ENCODE measurements at places on chromosomes 3 and 15. TPM values are rescaled to one million over a fixed set of nuclear protein-coding genes. Genes with fewer than 3 reads are reported as not detected.
A peak's percentile ranks its signal among the peaks of the same experiment; 100 is the strongest.

The MRPL3 gene
- total RNA-seq: 149 TPM

The ITIH3 gene
- total RNA-seq: not detected

The TRA2B gene
- 282 TPM for total RNA-seq

The TRIM59 gene
- total RNA-seq: 35.9 TPM

The MESP2 gene
- 0.41 TPM for total RNA-seq

The ATP10A gene
- 40.1 TPM for total RNA-seq

The PRSS50 gene
- not detected for total RNA-seq

The LRRIQ4 gene
- 0.16 TPM for total RNA-seq

DNA sequence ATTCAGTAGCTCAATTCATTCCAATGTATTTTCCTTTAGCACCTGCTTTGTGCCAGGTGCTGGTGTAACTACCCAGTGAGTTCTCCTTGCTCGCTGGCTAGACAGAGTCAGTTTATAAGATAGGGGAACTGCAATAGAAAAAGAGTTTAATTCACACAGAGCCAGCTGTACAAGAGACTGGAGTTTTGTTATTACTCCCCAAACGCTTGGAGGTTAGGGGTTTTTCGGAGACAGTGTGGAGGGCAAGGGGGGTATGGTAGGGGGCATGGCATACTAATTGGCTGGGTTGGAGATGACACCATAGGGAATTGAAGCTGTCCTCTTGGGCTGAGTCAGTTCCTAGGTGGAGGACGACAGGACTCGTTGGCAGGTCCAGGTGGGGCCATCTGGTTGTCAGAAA, 5.4 kb upstream of the CFAP91 start:
- no peak for DNase-seq
- peaks cover 3% of the 10 kb centered on the region for H3K27me3 ChIP-seq
- no peak overlapping the region for H3K4me3 ChIP-seq
- no peak overlapping the region for H3K27ac ChIP-seq

- DNase-seq: peak; percentile 63
- H3K27ac ChIP-seq: peak within 1 kb of the TSS; percentile 93
- peaks cover 96% of the 10 kb centered on the region for H3K36me3 ChIP-seq
- H3K4me3 ChIP-seq: peak within 1 kb of the TSS; percentile 89
- H3K27me3 ChIP-seq: no peaks in the 10 kb centered on the region
Observed at GRCh38 chr3:18424729-18425640, at the start of gene SATB1. SATB1 (minus strand) TSS chr3:18425339; CDS start chr3:18420967, 4,372 bp downstream.

DNA sequence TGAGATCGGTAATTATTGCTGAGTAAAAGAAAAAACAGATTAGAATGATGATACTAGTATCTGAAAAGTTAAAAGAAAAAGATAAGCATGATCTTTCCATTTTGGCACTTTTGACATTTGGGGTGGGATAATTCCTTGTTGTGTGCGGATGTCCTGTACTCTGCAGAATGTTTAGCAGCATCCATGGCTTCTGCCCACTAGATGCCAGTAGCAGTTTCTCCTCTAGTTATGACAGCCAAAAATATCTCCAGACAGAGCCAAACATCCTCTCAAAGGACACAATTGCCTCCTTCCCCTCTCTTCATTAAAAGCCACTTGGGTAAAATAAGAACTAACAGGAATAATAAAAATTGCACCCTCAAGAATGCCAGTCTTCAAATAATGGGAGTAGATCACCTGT, 468.8 kb upstream of the GRM7 start:
- H3K27me3 ChIP-seq: no peaks in the 10 kb centered on the region
- no peaks in the 10 kb centered on the region for H3K4me1 ChIP-seq
- no peak for DNase-seq
- H3K27ac ChIP-seq: no peak overlapping the region

DNA sequence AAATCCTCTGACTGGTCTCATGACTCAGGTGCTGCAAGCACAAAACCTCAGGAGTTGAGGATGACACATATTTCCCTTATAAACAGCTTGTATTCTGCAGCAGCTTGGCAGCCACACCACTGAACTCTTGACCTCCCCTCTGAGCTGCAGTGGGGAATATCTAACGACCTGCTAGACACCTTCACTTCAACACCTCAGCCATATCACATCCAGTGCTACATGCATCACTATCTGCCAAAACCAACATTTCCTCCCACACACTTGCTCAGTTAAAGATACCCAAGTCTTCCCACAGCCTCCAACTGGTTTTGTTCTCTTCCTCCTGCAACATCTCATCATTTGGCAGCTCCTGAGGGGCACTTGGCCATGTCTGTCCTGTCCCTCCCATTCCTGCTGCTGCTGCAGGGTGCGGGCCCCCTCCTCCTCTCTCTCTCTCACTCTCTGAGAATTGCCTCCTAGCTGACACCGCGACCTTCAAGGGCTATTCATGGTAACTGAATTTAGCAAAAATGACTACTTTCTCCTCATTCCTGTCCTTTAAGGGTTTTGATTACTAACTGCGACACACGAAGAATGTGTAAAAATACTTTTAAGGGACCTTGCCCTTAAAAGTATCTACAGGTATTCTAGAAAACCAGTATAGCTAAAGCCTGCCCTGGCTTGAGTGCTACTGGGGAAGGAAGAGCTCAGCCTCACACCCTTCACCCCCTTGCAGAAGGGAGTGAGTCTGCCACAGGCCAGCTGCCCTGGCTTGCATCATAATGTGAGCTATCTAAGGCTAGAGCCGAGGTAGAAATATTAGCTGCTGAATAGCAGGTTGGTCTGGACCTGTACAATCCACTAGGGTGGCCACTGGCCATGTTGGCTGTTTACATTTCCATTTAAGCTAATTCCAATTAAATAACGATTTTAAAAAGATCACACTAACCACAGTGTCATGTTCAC, 5.0 kb upstream of the CCR9 start:
- peaks cover 17% of the 10 kb centered on the region for H3K4me1 ChIP-seq
- no peak for DNase-seq
- H3K27ac ChIP-seq: peak overlapping the region; percentile 22
- H3K36me3 ChIP-seq: no peaks in the 10 kb centered on the region
- peaks cover 61% of the 10 kb centered on the region for H3K27me3 ChIP-seq

GRCh38 chr15:70327856-70328678, 230.3 kb upstream of the TLE3 start:
- no peak overlapping the region for H3K4me3 ChIP-seq
- no peak for DNase-seq
- no peaks in the 10 kb centered on the region for H3K36me3 ChIP-seq
- peaks cover 35% of the 10 kb centered on the region for H3K27me3 ChIP-seq
- H3K4me1 ChIP-seq: no peaks in the 10 kb centered on the region
- no peak overlapping the region for H3K27ac ChIP-seq

DNA sequence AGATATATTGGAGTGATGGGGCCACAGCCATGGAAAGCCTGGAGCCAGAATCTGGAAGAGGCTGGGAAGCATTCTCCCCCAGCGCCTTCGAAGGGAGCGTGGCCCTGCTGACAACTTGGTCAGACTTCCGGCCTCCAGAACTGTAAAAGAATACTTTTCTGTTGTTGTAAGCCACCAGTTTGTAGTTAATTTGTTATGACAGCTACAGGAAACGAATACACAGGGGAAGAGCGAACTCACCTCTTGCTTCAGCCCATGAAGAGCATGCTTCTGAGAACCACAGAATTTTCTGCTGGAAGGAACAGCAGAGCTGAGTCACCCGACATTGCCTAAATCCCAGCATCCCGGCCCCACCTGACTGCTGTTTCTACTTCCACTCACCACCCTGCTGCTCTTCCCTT, 501.7 kb downstream of the SHQ1 start:
- peaks cover 61% of the 10 kb centered on the region for H3K4me1 ChIP-seq
- DNase-seq: no peak

- peaks cover 1% of the 10 kb centered on the region for H3K27me3 ChIP-seq
- no peak for DNase-seq
- no peak overlapping the region for H3K4me3 ChIP-seq
- no peaks in the 10 kb centered on the region for H3K4me1 ChIP-seq
- no peaks in the 10 kb centered on the region for H3K36me3 ChIP-seq
- H3K27ac ChIP-seq: no peak overlapping the region
Observed at GRCh38 chr3:181292984-181293383, 303.4 kb upstream of the DNAJC19 start.

GRCh38 chr3:127767126-127767525, 55.2 kb downstream of the MGLL start:
- no peak overlapping the region for H3K4me3 ChIP-seq
- H3K27me3 ChIP-seq: peaks cover 6% of the 10 kb centered on the region
- H3K36me3 ChIP-seq: no peaks in the 10 kb centered on the region
- peaks cover 38% of the 10 kb centered on the region for H3K4me1 ChIP-seq

- H3K36me3 ChIP-seq: no peaks in the 10 kb centered on the region
- peaks cover 29% of the 10 kb centered on the region for H3K27me3 ChIP-seq
- H3K27ac ChIP-seq: no peak overlapping the region
- DNase-seq: no peak
- no peak overlapping the region for H3K4me3 ChIP-seq
Observed at GRCh38 chr15:77824361-77825251, 191.9 kb upstream of the LINGO1 start.

GRCh38 chr3:37520907-37521341, 340.8 kb upstream of the CTDSPL start:
- DNase-seq: no peak
- H3K4me1 ChIP-seq: no peaks in the 10 kb centered on the region
- peaks cover 12% of the 10 kb centered on the region for H3K27me3 ChIP-seq
- no peak overlapping the region for H3K27ac ChIP-seq
- H3K36me3 ChIP-seq: no peaks in the 10 kb centered on the region
- no peak overlapping the region for H3K4me3 ChIP-seq

GRCh38 chr15:66080717-66081398, 172.7 kb downstream of the MEGF11 start:
- no peak for DNase-seq
- peaks cover 12% of the 10 kb centered on the region for H3K27me3 ChIP-seq
- no peaks in the 10 kb centered on the region for H3K4me1 ChIP-seq
- no peaks in the 10 kb centered on the region for H3K36me3 ChIP-seq
- no peak overlapping the region for H3K4me3 ChIP-seq

GRCh38 chr3:75012791-75013331, 398.4 kb upstream of the CNTN3 start:
- no peaks in the 10 kb centered on the region for H3K27me3 ChIP-seq
- H3K27ac ChIP-seq: no peak overlapping the region
- no peaks in the 10 kb centered on the region for H3K36me3 ChIP-seq
- H3K4me1 ChIP-seq: no peaks in the 10 kb centered on the region

DNA sequence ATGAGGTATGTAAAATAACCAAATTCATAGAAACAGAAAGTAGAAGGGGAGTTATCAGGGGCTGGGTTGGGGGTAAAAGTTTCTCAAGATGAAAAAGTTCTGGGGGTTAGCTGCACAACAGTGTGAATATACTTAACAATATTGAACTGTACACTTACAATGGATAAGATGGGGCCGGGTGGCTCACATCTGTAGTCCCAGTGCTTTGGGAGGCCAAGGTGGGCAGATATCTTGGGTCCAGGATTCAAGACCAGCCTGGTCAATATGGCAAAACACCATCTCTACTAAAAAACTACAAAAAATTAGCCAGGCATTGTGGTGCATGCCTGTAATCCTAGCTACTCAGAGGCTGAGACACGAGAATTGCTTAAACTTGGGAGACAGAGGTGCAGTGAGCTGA, 274.3 kb downstream of the TJP1 start:
- H3K4me3 ChIP-seq: no peak overlapping the region
- H3K27me3 ChIP-seq: no peaks in the 10 kb centered on the region
- H3K4me1 ChIP-seq: no peaks in the 10 kb centered on the region
- no peak for DNase-seq
- H3K27ac ChIP-seq: no peak overlapping the region

- no peak overlapping the region for H3K4me3 ChIP-seq
- H3K4me1 ChIP-seq: peaks cover 6% of the 10 kb centered on the region
- peaks cover 11% of the 10 kb centered on the region for H3K36me3 ChIP-seq
Observed at GRCh38 chr15:41849861-41850260, 11.2 kb downstream of the PLA2G4B start.

GRCh38 chr3:156307704-156308103, 187.3 kb downstream of the KCNAB1 start:
- H3K27me3 ChIP-seq: peaks cover 6% of the 10 kb centered on the region
- H3K4me3 ChIP-seq: no peak overlapping the region
- no peak for DNase-seq
- no peaks in the 10 kb centered on the region for H3K36me3 ChIP-seq
- H3K4me1 ChIP-seq: no peaks in the 10 kb centered on the region

- no peak for DNase-seq
- no peak overlapping the region for H3K27ac ChIP-seq
- H3K27me3 ChIP-seq: peaks cover 1% of the 10 kb centered on the region
- no peaks in the 10 kb centered on the region for H3K36me3 ChIP-seq
Observed at GRCh38 chr15:26888761-26889160, 21.9 kb downstream of the GABRA5 start.

- peaks cover 14% of the 10 kb centered on the region for H3K4me1 ChIP-seq
- no peak overlapping the region for H3K4me3 ChIP-seq
- H3K36me3 ChIP-seq: no peaks in the 10 kb centered on the region
- no peak for DNase-seq
Observed at GRCh38 chr3:196127308-196128040, 45.6 kb upstream of the TFRC start.

DNA sequence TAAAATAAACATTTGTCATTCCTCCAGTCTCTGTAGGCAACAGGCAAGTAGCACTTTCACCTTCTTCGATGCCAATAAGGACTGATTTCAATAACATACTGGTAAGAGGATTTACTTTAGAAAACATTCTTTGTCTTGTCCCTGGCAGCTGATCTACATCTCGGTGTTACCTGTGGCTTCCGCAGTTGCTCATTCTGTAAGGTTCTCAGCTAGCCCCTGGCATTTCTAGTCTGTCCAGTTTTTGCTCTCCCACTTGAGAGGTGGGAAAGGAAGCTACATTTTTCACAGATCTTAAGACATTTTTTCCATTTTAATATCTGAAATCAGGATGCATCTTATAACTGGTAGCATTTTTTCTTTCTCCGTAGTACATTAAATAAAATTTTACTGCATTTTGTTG, 19.7 kb upstream of the MAP6D1 start:
- no peaks in the 10 kb centered on the region for H3K27me3 ChIP-seq
- H3K36me3 ChIP-seq: peaks cover 67% of the 10 kb centered on the region
- H3K4me3 ChIP-seq: no peak overlapping the region
- peak overlapping the region; percentile 33 for H3K27ac ChIP-seq
- no peak for DNase-seq

- no peak overlapping the region for H3K4me3 ChIP-seq
- no peak for DNase-seq
- peaks cover 16% of the 10 kb centered on the region for H3K4me1 ChIP-seq
- peak overlapping the region; percentile 30 for H3K27ac ChIP-seq
Observed at GRCh38 chr3:101803173-101803782, 24.3 kb downstream of the NXPE3 start.

DNA sequence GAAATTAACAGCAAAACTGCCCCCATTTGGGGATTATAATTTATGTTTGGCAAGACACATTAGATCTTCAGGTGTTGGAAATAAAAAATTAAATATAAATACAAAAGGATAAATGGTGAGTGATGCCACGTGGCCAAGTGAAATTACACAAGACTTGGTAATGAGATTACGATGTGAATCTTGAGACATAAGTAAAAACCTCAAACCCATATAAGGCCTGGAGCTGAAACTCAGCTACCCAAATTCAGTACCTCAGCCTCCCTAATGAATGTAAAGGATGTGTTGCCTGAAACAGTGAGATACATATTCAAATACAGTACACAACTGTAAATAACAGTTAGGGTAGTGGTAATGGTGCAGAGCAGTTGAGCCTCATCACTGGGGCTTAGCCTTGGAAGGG, 1146.6 kb downstream of the OTOL1 start:
- no peak overlapping the region for H3K4me3 ChIP-seq
- no peaks in the 10 kb centered on the region for H3K4me1 ChIP-seq
- H3K27me3 ChIP-seq: no peaks in the 10 kb centered on the region
- no peak overlapping the region for H3K27ac ChIP-seq
